ENCODE measurements at places on chromosomes 5 and 9. TPM values are rescaled to one million over a fixed set of nuclear protein-coding genes. Genes with fewer than 3 reads are reported as not detected.

Gene ATP10B
- not detected for total RNA-seq

Gene OR1Q1
- total RNA-seq: not detected

Gene DOCK2
- total RNA-seq: 0.86 TPM

Gene KIF20A
- total RNA-seq: 61.7 TPM

Gene TMEM171
- total RNA-seq: 8.9 TPM

Gene CYLC2
- total RNA-seq: not detected

Gene KIF4B
- 0.33 TPM for total RNA-seq

Gene ZNF454
- total RNA-seq: 1.1 TPM

Gene URM1
- total RNA-seq: 49.6 TPM

Gene OCLN
- total RNA-seq: 7.7 TPM

Gene HDHD3
- 9.2 TPM for total RNA-seq

Gene MARVELD2
- 4.8 TPM for total RNA-seq

Gene CNTNAP3
- 102 TPM for total RNA-seq

Gene NR2F1-AS1
- total RNA-seq: 16.4 TPM

Gene PRRX2
- 0.38 TPM for total RNA-seq

Gene MYORG
- 3.6 TPM for total RNA-seq

Gene OR2K2
- total RNA-seq: not detected

Gene OR1L1
- not detected for total RNA-seq

Gene ADAMTS6
- total RNA-seq: 78.4 TPM

Gene NFIL3
- 5.7 TPM for total RNA-seq

Gene ORM2
- not detected for total RNA-seq

Gene COL15A1
- total RNA-seq: 1.6 TPM

Gene EIF4EBP3
- total RNA-seq: 0.38 TPM

Gene PLPPR1
- total RNA-seq: not detected

Gene ANKS6
- 11.8 TPM for total RNA-seq

Gene WDR38
- total RNA-seq: not detected

Gene PCDHB8
- 0.29 TPM for total RNA-seq

Gene FBXL7
- 22.2 TPM for total RNA-seq

Gene NMUR2
- not detected for total RNA-seq

Gene MCIDAS
- total RNA-seq: not detected

Gene SMIM33
- not detected for total RNA-seq

Gene PCDHA8
- total RNA-seq: not detected

Gene UBAC1
- total RNA-seq: 38.5 TPM

Gene IL6ST
- total RNA-seq: 871 TPM

Gene GALNT12
- total RNA-seq: 0.76 TPM

Gene IFNA5
- not detected for total RNA-seq

Gene CDK7
- total RNA-seq: 47.6 TPM

Gene NADK2
- total RNA-seq: 12.4 TPM

Gene SYK
- not detected for total RNA-seq

Gene AGXT2
- not detected for total RNA-seq

Gene SLC1A3
- not detected for total RNA-seq

Gene CDH6
- total RNA-seq: not detected

Gene RNF208
- total RNA-seq: 0.19 TPM

Gene MAMDC2
- 8.5 TPM for total RNA-seq

Gene GRM6
- not detected for total RNA-seq

Gene OR13D1
- total RNA-seq: not detected

Gene IFNA13
- not detected for total RNA-seq

Gene PCDHB4
- total RNA-seq: 0.33 TPM

Gene CARTPT
- total RNA-seq: not detected

Gene SLC23A1
- not detected for total RNA-seq

Gene GRXCR2
- not detected for total RNA-seq

Gene AJM1
- total RNA-seq: 0.65 TPM

Gene PCDHGB7
- 15.7 TPM for total RNA-seq
